ENCODE measurements at places on chromosomes 16 and 17. TPM values are rescaled to one million over a fixed set of nuclear protein-coding genes. Genes with fewer than 3 reads are reported as not detected.
A peak's percentile ranks its signal among the peaks of the same experiment; 100 is the strongest.

DNA sequence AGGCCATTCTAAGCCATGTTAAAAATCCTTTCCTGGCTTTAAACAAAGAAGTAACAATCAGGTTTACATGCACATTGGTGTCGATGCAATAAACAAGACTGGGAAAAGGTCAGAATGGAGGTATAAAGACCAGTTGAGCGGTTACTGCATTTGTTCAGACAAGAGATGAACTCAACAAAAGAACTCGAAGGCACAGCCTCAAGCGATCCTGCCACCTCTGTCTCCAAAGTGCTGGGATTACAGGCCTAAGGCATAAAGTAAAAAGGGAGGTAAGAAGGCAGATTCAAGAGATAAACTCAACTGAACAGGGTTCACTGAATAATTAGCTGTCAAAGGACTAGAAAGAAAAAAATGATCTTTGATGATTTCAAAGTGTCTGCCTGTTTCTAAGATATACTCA lies 39.4 kb downstream of the USP32 start:
- H3K4me3 ChIP-seq = no peak overlapping the region
- no peak overlapping the region for H3K27ac ChIP-seq
- DNase-seq = no peak
- H3K27me3 ChIP-seq = no peaks in the 10 kb centered on the region

DNA sequence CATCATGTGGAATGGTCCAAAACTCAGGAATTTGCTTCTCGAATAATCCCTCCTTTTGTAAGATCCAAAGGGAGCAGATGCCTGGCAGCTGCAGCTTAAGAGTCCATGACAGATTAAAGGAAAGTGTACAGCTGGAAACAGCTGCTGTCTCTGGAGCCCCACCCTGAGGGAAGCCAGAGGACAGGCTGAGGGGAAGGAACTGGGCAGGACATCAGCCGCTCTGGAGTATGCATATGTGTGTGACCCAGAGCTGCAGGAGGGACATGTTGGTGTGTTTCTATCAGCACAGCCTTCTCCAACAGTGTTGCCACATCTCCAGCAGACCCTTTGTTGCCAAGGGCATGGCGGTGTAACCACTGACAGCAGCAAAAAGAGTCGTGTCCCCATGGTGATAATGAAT lies 46.2 kb downstream of the CYB561 start:
- peaks cover 22% of the 10 kb centered on the region for H3K4me1 ChIP-seq
- H3K4me3 ChIP-seq = no peak overlapping the region
- peaks cover 4% of the 10 kb centered on the region for H3K36me3 ChIP-seq
- no peak for DNase-seq
- peak overlapping the region; percentile 79 for H3K27ac ChIP-seq

The MGAT5B gene
- not detected for polyA plus RNA-seq

The FNDC8 gene
- polyA plus RNA-seq = not detected

- H3K4me3 ChIP-seq = no peak overlapping the region
- no peaks in the 10 kb centered on the region for H3K4me1 ChIP-seq
- H3K36me3 ChIP-seq = no peaks in the 10 kb centered on the region
- H3K27ac ChIP-seq = no peak overlapping the region
- no peak for DNase-seq
- peaks cover 23% of the 10 kb centered on the region for H3K27me3 ChIP-seq
Measured at GRCh38 chr16:55643161-55643970, 12.4 kb upstream of the SLC6A2 start.

The SCNN1B gene
- polyA plus RNA-seq = not detected

- peaks cover 9% of the 10 kb centered on the region for H3K4me1 ChIP-seq
- no peak for DNase-seq
- no peak within 1 kb of the TSS for H3K27ac ChIP-seq
- H3K27me3 ChIP-seq = peaks cover 63% of the 10 kb centered on the region
- H3K4me3 ChIP-seq = peak within 1 kb of the TSS; percentile 82
- peaks cover 10% of the 10 kb centered on the region for H3K36me3 ChIP-seq
Measured at GRCh38 chr17:13601776-13602551, at the start of gene HS3ST3A1. Gene HS3ST3A1 (minus strand): TSS chr17:13601929. CDS start chr17:13601129, 800 bp downstream.

DNA sequence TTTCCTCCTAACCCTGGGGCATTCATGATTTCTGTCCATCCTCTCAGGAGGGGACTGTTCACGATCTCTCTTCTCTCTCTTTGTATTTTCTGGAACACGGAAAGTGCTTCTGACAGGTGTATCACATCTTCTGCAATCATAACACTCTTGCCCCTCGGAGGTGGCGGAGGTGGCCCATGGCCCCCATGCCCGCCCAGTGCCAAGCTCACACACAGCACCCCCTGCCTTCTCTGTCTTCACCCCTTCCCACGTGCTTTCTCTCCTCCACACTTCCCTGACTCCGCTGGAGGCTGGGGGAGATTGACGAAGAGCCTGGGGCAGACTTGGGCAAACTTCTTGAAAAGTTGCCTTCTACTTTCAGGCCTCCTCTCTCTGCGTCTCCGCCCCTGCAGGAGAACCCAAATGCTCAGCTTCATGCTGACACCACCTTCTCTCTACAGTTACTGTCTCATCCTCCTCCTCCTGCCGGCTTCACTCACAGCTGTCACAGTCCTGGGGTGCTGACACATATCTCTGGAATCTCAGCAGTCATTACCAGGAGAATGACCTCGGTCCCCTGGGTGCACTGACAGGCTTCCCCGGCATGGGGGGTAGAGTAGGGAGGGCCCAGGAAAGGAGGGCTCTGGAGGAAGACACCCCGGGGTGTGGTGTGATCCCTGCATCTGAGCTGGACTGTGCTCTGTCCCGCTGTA lies 127.1 kb downstream of the ENGASE start:
- no peak for DNase-seq
- H3K27ac ChIP-seq = no peak overlapping the region
- no peaks in the 10 kb centered on the region for H3K36me3 ChIP-seq
- H3K4me3 ChIP-seq = no peak overlapping the region
- H3K4me1 ChIP-seq = peaks cover 3% of the 10 kb centered on the region

GRCh38 chr16:49838441-49839016 lies 17.4 kb downstream of the ZNF423 start:
- peaks cover 47% of the 10 kb centered on the region for H3K27me3 ChIP-seq
- no peak for DNase-seq
- H3K27ac ChIP-seq = no peak overlapping the region
- H3K4me1 ChIP-seq = peaks cover 13% of the 10 kb centered on the region
- H3K36me3 ChIP-seq = no peaks in the 10 kb centered on the region

DNA sequence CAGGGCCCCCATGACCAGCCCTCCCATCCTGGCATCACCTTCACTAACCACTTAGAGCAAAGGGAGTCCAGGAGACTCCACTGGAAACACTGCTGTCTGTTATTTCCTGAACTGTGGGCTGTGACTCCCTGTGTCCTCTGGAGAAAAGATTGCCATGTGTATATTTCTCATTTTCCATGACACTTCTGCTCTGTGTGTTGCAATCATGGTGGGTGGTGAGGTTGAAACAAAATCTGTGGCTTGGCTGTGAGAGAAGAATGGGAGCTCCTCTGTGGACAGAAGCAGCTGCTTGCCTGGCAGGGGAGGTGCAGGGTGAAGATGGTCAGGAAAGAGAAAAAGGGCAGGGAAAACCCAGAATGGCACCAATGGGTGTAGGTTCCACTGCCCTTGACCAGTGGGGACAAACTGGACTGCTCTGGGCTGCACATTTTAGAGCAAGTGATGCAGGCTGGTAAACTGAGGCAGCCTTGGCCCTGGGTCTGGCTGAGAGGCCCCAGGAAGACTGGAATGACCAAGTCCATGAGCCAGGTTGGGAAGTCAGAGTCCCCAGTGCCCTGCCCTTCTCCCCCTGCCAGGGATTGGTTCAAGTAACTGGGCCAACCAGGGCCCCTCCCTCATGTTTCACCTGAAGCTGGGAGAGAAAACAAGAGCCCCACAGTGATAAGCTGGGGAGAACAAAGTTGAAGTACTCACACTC lies 314.3 kb downstream of the C16orf95 start:
- H3K36me3 ChIP-seq = no peaks in the 10 kb centered on the region
- no peak for DNase-seq
- H3K27me3 ChIP-seq = peaks cover 27% of the 10 kb centered on the region
- no peak overlapping the region for H3K4me3 ChIP-seq

GRCh38 chr17:77245162-77245926 lies 104.6 kb downstream of the SEC14L1 start:
- H3K27ac ChIP-seq = no peak overlapping the region
- H3K36me3 ChIP-seq = no peaks in the 10 kb centered on the region
- H3K4me3 ChIP-seq = no peak overlapping the region
- H3K27me3 ChIP-seq = peaks cover 19% of the 10 kb centered on the region

DNA sequence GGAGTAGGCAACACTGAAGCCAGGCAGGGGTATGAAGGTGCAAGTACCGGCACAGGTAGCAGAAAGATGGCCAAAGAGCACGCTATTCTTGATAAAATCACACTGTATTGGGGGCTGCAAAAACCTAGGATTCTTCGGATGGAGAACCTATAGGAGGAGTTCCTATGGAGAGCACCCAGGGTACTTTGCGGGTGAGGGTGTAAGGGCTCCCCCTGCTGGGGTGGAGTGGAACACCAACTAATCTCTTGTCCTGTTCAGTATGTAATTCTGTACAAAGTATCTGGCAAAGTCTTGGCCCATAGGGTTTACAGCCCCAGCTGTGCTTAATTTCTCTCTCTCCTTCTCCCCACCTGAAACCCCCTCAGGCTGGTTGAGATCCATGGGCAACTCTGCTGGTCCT lies 393.1 kb upstream of the ASIC2 start:
- H3K36me3 ChIP-seq = no peaks in the 10 kb centered on the region
- H3K4me1 ChIP-seq = no peaks in the 10 kb centered on the region
- H3K27ac ChIP-seq = no peak overlapping the region
- H3K4me3 ChIP-seq = no peak overlapping the region
- peaks cover 7% of the 10 kb centered on the region for H3K27me3 ChIP-seq

GRCh38 chr16:24758373-24758772 lies 28.9 kb downstream of the TNRC6A start:
- H3K4me1 ChIP-seq = peaks cover 11% of the 10 kb centered on the region
- no peak overlapping the region for H3K4me3 ChIP-seq
- H3K36me3 ChIP-seq = peaks cover 3% of the 10 kb centered on the region
- DNase-seq = no peak
- H3K27me3 ChIP-seq = no peaks in the 10 kb centered on the region

GRCh38 chr17:6374761-6375312 lies 60.1 kb downstream of the AIPL1 start:
- peaks cover 51% of the 10 kb centered on the region for H3K27me3 ChIP-seq
- H3K4me3 ChIP-seq = no peak overlapping the region
- H3K4me1 ChIP-seq = peaks cover 17% of the 10 kb centered on the region

DNA sequence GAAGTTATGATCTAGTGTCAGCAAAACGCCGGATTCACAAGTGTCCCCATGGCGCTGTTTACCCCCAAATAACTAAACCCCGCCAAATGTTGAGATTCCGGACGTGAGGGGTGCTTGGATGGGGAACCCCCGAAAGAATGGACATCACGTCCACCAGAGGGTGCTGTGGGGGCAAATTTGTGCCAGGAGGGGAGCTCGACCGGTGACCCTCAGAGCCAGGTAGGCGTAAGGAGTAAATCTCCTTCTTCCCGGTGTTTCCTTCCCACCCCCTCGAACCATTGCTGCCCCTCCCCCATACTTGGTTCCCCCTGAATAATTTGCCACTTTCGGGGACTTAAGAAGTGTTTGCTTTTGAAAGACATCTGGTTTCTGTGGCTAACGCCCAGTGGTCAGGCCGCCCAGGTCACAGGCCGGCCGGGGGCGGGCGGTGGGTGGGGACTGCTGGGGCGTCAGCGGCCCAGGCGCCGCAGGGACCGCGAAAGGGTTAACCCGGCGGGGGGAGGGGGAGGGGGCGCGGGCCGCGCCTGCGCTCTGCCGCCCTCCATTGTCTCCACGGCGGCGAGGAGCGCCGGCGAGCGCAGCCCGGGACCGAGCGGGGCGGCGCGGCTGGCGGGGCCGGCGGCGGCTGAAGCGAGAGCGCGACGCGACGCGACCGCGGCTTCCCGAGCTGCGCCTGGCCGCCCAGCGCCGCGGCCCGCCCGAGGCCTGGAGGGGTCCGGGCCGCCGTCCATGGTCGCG lies at the start of gene ZNRF1:
Gene ZNRF1, plus strand, starts transcription at position 544 of the 738 bp plus-strand sequence. CDS start 648 bp downstream, outside the sequence.
- peak within 1 kb of the TSS; percentile 47 for H3K27ac ChIP-seq
- DNase-seq = peak; percentile 65
- H3K4me3 ChIP-seq = peak within 1 kb of the TSS; percentile 85
- H3K36me3 ChIP-seq = no peaks in the 10 kb centered on the region

DNA sequence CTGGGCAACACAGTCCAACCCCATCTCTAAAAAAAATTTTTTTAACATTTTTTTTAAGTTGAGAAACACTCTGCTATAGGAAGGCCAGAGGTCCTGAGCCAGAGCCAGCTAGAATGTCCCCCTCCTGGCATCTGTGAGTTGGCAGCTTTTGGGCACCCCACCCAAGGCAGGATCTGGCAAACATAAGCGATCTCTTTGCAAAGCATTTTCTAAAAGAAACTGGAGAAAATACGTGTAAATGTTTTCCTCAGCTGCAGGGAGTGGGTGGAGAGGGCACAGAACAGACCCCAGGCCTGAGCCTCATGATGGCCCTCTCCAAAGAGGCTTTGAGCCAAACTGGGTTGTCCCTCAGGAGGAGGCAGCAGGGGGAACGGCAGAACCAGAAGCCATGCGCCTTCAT lies 11.7 kb downstream of the CAVIN1 start:
- H3K36me3 ChIP-seq = no peaks in the 10 kb centered on the region
- H3K27me3 ChIP-seq = peaks cover 7% of the 10 kb centered on the region
- no peak for DNase-seq

- peaks cover 7% of the 10 kb centered on the region for H3K36me3 ChIP-seq
- DNase-seq = no peak
- peak overlapping the region; percentile 98 for H3K4me3 ChIP-seq
- no peak overlapping the region for H3K27ac ChIP-seq
- no peaks in the 10 kb centered on the region for H3K27me3 ChIP-seq
Measured at GRCh38 chr16:9094011-9094846, 2.8 kb downstream of the HAPSTR1 start.

- DNase-seq = no peak
- H3K4me3 ChIP-seq = no peak overlapping the region
- H3K36me3 ChIP-seq = no peaks in the 10 kb centered on the region
- H3K27me3 ChIP-seq = peaks cover 45% of the 10 kb centered on the region
- peaks cover 5% of the 10 kb centered on the region for H3K4me1 ChIP-seq
- no peak overlapping the region for H3K27ac ChIP-seq
Measured at GRCh38 chr17:80498242-80498919, 22.0 kb upstream of the NPTX1 start.

The LHX1 gene
- polyA plus RNA-seq = not detected

GRCh38 chr17:47099451-47099986 lies 89.6 kb downstream of the CDC27 start:
- H3K4me3 ChIP-seq = peak overlapping the region; percentile 95
- H3K27ac ChIP-seq = peak overlapping the region; percentile 96
- H3K4me1 ChIP-seq = peaks cover 13% of the 10 kb centered on the region
- H3K27me3 ChIP-seq = no peaks in the 10 kb centered on the region
- no peak for DNase-seq

The STAT5A gene
- 42.9 TPM for polyA plus RNA-seq
